ENCODE measurements at places on chromosomes 1 and 21.

DNA sequence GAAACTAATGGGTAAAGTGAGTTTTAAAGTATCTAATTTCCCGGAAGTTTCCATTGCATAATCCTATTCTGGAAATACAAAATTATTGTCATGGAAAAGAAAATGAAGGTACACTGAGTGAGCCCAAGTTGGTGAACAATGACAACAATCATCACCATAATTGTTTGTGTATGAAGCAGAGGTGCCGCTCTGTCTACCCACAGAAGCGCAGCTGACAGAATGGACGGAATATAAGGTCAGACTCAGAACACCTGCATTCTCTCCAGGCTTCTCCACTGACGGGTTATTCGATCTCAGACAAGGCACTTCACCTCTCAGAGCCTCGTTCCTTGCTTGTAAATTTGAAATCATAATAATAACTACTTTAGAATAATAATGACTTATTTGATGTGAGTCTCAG, 99.1 kb upstream of the NGF start:
- no peak for DNase-seq

- no peak for DNase-seq
Measured at GRCh38 chr1:18183533-18183932, 75.9 kb downstream of the IGSF21 start.

DNA sequence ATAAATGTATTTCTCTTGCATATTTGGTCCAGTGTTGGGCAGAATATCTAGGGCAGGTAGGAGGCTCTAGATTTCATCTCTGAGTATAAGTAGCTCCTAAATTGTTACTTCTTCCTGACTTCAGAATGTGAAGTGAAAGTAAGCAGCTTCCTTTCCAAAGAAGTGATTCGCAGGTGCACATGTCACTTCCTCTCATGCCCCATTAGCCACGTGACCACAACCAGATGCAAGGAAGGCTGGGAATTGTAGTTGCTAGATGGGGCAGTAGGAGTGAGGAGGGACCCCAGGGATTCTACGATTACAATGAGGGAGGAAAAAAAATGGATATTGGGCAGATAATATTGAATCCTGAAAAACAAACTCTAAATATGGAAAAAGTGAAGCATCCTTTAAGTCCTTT, 113.2 kb upstream of the CYYR1 start:
- DNase-seq: no peak

GRCh38 chr21:31778546-31778945, 46.6 kb upstream of the SCAF4 start:
- no peak for DNase-seq

DNA sequence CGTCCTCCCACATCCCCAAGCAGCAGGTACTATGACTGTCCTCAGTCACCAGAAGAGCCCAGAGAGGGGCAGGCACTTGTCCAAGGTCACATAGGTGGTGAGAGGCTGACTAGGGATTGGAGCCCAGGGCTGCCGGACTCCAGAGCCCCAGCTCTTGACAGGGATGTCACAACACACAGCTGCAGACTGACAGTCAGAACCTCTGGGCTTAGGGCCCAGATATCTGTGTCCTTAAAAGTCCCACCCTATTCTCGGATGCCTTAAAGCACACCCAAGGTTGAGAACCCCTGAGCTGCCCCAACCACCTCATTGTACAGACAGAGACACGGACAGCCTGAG, 622.9 kb downstream of the MATN1 start:
- DNase-seq: no peak

- no peak for DNase-seq
Measured at GRCh38 chr1:92031281-92032110, 1.7 kb downstream of the EPHX4 start.

DNA sequence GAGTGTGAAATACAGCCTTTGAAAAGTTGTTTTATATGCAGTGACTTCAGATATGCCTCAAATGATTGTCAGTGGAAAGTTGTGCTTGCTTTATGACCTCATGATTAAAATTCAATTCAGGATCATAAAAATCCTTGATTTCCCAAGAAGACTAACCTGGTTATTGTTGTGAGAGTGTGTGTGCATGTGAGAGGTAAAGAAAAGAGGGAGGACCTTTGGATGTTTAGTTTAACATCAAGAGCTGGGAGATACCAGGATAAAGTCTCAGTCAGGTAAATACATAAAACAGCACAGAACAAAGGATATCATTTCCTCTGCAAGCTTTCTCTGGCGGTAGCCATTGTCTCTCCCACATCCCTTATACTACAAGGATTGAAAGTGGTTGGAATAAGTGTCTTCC, 14.4 kb downstream of the BTBD8 start:
- no peak for DNase-seq

- no peak for DNase-seq
Measured at GRCh38 chr1:209741193-209741592, 14.7 kb upstream of the TRAF3IP3 start.

GRCh38 chr1:114803001-114803400, 22.5 kb upstream of the SIKE1 start:
- no peak for DNase-seq

DNA sequence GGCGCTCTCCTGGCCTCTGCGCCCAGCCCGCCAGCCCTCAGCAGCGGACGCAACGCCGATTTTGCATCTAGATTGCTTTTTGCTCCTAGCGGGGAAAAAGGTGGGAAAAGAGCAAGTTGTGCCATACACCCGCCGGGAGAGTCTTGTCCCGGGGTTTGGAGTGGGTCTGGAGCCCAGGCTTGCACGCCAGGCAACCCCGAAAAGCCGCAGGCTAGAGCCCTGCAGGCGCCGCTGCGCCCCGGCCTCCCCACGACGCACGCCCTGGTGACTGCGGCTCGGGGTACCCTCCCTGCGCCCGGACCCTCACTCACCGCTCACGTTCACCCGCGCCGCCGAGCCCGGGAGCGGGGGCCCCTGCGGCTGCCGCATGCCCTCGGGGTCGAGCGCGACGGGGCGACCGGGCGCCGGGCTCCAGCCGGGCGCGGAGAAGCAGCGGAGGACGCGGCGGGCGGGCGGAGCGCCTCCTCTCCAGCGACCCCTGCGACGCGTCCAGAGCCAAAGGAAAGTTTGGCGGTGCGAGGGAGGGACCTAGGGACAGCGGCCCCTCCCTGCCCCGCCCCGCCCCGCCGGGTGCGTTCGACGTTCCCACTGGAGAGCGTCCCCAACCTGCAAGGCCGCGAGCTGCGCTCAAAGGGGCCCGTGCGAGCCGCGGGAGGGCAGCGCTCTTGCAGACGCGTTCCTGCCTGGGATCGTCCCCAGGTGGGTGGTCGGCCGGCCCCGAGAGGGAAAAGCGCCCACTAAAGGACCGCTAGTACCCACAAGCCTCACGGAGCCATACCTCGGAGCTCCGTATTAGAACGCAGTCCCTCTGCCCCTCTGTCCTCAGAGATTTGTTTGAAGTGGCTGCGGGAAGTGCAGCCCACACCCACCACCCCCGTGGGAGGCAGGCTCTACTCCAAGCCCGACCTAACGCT, at the start of gene LPAR3:
LPAR3 (minus strand) TSS at position 502 of the 914 bp plus-strand sequence. CDS start 27,086 bp downstream, outside the sequence.
- DNase-seq: no peak

GRCh38 chr1:7885513-7886404, 32.9 kb upstream of the UTS2 start:
- no peak for DNase-seq

GRCh38 chr1:86263101-86263500, 106.5 kb upstream of the COL24A1 start:
- no peak for DNase-seq

- DNase-seq: no peak
Measured at GRCh38 chr21:29499229-29499628, 200.5 kb downstream of the BACH1 start.

GRCh38 chr21:34204481-34205439, 131.4 kb downstream of the MRPS6 start:
- no peak for DNase-seq

DNA sequence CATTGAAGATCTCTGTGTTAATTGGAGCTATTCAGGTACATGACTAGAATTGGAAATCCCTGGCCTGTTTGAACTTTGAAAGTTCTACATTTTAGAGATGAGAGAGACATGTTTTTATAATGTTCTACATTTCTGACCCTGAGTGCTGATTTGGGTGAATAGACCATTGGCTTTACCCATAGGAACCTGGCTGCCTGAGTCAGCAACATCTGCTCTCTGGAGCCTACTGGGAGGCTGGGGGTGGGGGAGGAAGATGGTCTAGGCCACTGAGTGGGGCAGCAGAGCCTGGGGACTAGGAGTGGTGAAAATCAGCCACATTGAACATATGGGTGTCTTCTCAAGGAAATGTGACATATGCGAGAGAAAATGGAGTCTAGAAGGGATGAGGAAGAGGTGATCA, 1.4 kb upstream of the VANGL1 start:
- DNase-seq: no peak

DNA sequence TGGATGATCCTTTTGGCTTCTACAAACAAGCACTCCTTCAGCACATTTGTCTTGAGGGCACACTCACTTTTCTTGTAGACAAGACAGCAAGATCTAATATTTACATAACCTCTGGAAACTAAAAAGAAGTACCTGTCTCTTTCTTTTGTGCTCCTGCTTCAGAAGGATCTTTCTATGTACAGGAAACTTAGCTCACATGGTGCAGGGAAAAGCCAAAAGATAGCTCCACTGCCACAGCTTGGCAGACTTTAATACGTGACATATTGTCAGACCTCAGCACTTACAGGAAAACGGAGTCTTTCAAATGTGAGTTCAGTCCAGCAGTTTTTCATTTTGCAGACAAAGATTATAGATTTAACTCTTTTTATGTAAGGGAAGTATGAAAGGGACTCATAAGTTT, 225.5 kb upstream of the SAMSN1 start:
- no peak for DNase-seq

DNA sequence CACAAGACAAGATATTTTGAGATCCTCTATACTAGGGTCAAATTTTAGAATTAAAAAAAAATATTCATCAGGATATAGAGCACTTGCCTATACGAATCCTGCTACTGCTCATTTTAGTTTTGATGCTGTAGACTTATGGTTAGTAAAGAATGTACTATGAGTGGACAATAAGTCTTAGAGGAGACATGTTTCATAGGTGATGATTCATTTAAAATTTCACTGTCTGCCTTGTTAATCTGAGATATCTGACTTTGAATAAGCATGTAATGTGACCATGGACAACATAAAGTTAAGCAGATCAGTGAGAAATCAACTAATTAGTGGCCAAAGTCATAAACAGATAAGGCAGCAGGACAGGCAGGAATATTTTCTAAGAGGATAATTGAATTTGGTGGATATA, 106.8 kb upstream of the HP1BP3 start:
- no peak for DNase-seq

GRCh38 chr1:202145068-202145743, 669 bp upstream of the ARL8A start:
- no peak for DNase-seq

GRCh38 chr1:247539215-247539614, 3.0 kb upstream of the OR2C3 start:
- DNase-seq: no peak

- no peak for DNase-seq
Measured at GRCh38 chr1:50279622-50280330, 143.5 kb downstream of the DMRTA2 start.

DNA sequence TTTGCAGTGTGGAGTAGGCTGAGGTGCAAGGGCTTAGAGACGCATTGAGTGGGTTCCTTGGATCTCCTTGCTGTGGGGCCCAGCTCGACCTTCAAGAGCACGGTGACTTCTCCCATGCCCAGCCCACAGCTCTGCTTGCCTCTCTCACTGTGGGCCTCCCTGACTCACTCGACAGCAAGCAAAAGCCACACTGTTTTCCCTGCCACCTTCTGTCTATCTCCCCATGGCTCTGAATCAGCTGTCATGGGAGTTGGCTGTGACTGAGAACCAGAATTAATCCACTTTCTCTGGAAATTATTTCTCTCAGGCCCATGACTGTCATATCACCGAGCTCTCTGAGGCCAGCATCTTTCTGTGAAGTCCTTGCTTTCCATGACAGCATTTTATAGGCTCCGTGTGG, 140.7 kb downstream of the NOS1AP start:
- DNase-seq: no peak

DNA sequence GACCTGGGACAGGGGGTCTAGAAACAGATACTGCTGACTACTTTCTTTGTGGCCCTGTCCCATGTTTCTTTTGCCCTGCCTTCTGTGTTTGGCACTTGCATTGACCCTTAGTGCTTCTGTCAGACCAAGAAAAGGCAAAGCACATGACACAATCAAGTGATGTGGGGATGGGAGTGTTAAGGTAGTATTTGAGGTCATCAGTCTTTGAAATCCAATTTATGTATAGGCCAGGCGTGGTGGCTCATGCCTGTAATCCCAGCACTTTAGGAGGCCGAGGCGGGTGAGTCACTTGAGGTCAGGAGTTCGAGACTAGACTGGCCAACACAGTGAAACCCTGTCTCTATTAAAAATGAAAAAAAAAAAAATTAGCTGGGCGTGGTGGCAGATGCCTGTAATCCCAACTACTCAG, 26.0 kb downstream of the SERBP1 start:
- no peak for DNase-seq

DNA sequence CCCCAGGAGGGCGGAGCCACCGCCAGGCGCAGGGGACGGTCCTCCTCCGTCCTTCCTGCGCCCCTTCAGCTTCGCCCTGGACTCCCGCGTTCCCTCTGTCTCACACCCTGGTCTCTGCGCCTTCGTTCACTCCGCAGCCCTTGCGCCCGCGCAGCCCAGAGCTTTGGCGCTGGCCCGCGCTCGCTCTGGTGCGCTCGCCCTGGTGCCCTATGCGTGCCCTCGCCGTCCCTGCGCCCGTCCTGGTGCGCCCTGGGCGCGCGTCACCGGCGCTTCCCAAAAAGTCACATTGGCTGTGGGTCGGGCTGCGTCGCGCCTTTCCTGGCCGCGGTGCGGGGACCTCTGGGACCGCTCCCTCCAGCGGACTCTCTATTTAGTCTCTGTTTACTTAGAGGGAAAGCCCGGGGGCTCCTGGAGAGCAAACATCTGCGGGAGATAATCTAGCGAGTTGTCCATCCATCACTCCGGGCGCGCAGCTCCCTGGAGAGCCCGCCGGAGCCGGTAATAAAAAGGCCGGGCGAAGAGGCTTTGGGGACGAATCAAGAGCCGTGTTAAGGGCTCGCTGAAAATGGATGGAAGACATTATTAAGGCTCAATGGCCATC, 178.6 kb downstream of the PRDM16 start:
- DNase-seq: no peak

All from activated naive CD8-positive, alpha-beta T cell treated with anti-CD3 and anti-CD28 coated beads, Interleukin-2, amount 50 U/mL, for 16 hours (primary cell).